Testis (tissue), 5 donors: ENCODE measurements at places on chromosomes 11 and 22. TPM values are rescaled to one million over a fixed set of nuclear protein-coding genes. Genes with fewer than 3 reads are reported as not detected.

DNA sequence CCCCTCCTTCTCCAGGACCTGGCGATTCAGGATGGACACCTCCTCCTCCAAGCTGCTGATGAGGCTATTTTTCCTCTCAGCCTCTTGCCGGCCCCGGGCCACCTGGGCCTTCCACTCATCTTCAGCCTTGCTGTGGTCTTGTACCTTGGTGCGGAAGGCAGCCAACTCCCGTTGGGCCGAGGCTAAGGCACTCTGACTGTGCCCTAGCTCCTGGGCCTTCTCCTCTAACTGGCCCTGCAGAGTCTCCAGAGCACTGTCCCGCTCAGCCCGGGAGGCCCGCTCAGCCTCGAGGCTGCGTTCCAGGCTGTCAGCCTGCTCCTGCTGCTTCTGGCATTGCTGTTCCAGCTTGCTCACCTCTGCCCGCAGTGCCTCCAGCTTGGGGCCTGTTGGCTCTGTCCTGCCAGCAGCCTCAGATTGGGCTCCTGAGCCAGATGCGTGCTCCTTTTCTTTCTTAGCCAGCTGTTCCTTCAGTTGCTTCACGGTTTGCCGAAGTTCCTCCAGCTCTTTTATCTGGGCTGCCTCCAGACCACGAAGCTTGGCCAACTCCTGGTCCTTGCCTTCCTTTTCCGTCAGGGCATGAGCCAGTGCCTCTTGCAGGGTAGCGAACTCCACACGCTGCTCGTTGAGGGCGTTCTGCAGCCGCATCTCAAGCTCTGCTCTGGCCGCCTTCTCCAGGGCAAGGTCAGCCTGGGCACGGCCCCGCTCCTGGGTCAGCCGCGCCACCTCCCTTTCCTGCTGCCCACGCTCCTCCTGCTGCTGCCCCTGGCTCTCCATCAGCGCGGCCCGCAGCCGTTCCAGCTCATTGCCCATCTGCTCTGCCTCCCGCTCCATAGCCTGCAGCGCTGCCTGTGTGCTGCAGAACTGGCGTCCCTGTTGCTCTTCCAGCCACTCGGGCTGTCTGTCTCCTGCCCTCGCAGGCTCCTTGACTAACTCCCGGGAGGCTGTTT, 15.3 kb downstream of the IL18BP start:
- DNase-seq = no peak

DNA sequence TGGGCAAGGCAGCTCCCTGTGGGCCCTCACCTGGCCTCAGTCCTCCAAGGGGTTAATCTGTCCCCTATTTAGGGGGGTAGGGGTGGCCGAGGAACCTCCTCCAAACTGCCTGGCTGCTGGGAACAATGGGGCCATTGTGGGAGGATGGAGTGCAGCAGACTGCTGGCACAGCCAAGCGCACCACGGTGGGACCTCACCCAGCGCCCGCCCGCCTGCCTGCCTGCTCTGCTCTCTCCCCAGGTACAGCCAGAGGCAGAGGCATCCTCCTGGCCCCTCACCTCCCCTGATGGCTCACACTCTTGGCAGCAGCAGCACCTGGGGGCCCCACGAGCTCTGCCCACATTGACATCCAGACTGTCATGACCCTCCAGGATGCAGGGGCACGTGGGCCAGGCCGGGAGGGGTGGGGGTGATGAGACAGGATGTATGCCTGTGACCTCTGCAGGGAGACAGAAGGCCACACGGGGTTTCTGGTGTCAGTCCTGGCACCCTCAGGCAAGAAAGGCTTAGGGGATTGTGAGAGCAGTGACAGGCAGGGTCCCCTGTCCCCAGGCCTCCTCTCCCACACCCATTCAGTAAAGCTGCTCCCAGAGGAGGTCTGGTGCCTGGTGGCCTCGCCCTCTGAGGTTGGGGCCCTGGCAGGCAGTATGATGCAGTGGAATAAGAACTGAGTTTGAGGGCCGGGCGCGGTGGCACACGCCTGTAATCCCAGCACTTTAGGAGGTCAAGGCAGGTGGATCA, 11.4 kb downstream of the BCL9L start:
- DNase-seq = peak; percentile 75

DNA sequence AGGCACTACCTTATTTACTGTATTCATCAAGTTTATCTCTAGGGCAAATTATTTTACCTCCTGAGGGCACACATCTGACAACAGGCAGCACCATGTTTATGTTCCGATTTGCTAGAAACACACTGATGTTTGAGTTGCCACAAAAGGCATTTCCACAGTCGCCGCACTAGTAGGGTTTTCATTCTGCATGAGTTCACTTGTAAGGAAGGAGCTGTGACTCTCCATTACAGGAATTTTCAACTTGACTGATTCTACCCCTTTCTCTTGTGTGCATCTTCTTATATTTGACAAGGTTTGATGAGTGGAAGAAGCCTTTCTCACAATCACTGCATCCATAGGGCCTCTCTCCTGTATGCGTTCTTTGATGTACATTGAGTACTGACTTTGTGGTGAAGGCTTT, 455.9 kb upstream of the CNTN5 start:
- no peak for DNase-seq

DNA sequence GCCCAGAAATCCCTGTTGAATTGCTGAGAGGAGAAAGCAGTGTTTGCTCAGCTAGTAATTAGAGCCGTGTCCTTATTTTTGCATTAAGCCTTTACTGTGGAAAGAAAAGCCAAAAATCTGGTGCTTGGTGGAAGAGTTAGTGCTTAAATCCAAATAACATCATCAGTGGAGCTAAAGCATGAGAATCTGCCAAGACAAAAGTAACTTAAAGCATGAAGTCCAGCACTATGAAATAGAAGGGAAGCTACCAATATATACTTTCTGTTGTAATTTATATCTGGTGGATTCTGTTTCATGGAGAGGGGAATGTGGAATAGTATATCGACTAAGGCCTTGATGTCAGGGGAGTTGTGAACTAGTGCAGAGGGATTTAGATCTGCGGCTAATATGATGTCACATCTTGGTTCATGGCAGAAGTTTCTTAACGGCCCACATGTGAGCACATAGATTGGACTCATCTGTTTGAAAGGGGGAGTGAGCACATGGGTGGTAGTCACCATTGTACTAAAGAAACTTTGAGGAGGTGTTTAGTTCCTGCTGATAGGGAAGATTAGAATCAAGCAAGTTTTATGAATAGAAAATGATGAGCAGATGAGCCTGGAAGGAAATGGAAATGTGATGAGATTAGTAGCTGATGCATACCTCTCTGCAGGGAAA, 224.4 kb upstream of the MTNR1B start:
- no peak for DNase-seq

- DNase-seq = peak; percentile 11
These were observed 61.6 kb downstream of the MORC2 start for GRCh38 chr22:30906946-30907345.

- no peak for DNase-seq
These were observed 34.1 kb downstream of the YPEL1 start for GRCh38 chr22:21701384-21701971.

GRCh38 chr22:45290410-45290936, 5.7 kb downstream of the UPK3A start:
- DNase-seq = no peak

Gene PLAAT4
- 9.8 TPM for total RNA-seq

Gene MB
- total RNA-seq = 0.93 TPM

Gene GLYATL1B
- not detected for total RNA-seq

Gene MLC1
- 1.3 TPM for total RNA-seq

Gene CCDC89
- total RNA-seq = 43.1 TPM

DNA sequence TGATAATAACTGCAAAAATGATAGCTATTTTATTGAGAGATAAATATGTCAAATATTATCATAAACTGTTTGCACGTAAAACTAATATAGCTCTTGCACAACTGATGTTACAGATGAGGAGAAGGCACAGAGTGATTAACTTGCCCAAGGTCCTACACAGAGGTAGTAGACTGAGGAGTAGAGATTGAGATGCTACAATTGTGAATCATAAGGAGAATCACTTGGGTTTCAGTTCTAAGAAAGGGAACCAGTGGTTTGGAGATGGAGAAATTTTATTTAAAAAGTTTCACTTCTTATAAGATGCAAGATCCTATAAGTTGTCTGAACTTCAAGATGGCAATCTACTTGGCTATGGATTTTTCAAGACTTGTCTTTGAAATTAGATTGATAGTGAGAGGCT, 224.8 kb upstream of the RAG2 start:
- no peak for DNase-seq

Gene PANX3
- not detected for total RNA-seq

Gene ELMOD1
- total RNA-seq = 11.1 TPM

DNA sequence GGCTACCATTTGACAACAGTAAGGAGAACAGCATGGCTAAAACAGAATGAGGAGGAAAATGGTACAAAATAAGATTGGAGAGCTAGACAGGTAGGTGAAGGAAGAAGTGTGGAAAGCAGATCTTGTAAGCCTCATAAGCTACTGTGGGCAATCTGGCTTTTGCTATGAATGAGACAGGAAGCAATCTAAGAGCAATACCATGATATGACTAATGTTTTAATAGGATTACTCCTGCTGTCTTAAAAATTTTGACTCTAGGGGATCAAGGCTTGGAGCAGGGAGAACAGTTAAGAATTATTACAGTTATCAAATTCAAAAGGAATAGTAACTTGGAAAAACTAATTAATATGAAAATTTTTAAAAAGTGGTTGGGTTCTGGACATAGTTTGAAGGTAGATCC, 1166.0 kb upstream of the CCDC90B start:
- no peak for DNase-seq

Gene GNG3
- total RNA-seq = 4.5 TPM

GRCh38 chr11:37370817-37371216, 772.8 kb upstream of the RAG2 start:
- no peak for DNase-seq

GRCh38 chr11:10502770-10503169, 38.2 kb downstream of the RNF141 start:
- DNase-seq = no peak

- peak; percentile 80 for DNase-seq
These were observed 17.0 kb downstream of the P2RY6 start for GRCh38 chr11:73288873-73289707.

- no peak for DNase-seq
These were observed 24.4 kb upstream of the A4GALT start for GRCh38 chr22:42745118-42745517.

GRCh38 chr11:84671325-84671999, 955.7 kb downstream of the DLG2 start:
- DNase-seq = no peak

DNA sequence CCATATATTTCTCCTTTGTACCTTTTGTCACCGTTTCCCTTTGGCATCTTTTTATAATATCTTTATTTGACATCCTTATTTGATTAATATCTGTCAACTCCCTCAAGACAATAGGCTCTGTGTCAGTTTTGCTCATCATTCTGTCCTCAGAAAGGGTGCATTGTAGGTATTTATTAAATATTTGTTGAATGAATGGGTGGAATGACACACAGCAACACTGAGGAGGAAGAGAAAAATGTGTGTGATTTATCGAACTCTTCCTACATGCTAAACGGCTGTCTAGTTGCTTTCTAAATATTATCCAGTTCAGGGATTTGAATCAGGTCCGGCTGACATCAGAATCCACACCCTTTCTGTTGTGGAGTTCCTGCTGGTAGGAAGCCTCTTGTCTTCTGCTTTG, 98.2 kb downstream of the NAV2 start:
- DNase-seq = no peak

DNA sequence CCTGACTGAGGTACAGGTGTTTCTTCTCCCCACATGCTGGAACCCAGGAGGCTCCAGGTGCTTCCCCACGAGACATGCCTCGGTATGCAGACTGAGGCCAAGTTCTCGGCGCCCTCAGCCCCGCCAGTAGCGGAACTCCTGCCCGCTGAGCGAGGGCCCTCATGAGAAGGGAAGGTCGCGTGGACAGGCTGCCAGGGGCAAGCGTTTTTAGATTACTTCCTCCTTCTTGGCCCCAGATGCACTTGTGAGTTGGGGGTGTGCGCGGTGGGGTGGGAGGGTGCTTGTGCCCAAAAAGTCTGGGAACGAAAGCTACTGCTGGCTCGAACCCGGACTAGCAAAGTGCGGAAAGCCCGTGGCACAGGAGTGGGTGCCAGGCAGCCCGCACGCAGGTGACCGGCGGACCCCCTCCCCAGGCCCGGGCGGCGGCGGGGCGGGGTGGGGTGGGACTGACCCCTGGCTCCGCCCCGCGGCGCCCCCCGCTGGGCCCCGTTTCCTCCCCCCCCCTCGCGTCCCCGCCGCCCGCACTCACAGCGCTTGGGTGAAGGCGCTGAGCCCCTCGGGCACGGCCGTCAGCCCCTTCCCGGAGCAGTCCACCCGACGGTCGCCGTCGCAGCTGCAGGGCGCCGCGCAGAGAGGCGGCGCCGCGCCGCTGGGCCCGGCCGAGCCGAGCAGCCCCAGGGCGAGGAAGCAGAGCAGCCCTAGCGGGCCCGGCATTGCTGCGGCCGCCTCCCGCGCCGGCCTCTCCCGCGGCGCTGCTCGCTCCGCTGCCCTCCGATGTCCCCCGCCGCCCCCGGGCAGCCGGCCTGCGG, 797 bp downstream of the LGR4 start:
- peak; percentile 32 for DNase-seq

GRCh38 chr11:3195251-3196160, 23.1 kb downstream of the MRGPRG start:
- DNase-seq = no peak

Gene SCGB2A2
- total RNA-seq = not detected

Gene LRP4
- total RNA-seq = 4.9 TPM

DNA sequence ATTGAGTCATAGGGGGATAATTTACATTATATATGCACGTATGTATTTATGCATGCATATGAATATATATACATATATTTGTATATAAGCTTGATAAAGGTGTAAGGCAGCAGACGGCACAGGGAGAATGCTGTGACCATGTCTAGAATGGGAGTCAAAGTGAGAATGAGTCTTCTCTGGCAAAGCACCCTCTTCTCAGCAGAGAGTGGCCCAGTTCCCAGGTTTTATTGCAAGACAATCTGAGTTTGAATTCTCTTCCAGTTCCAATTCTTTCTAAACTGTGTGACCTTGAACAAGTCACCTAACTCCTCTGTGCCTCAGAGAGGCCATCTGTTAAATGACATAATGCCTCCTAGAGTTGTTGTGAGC, 13.8 kb downstream of the EHF start:
- no peak for DNase-seq

- no peak for DNase-seq
These were observed 13.6 kb upstream of the RNH1 start for GRCh38 chr11:520428-521176.

Gene NRGN
- 5.5 TPM for total RNA-seq

DNA sequence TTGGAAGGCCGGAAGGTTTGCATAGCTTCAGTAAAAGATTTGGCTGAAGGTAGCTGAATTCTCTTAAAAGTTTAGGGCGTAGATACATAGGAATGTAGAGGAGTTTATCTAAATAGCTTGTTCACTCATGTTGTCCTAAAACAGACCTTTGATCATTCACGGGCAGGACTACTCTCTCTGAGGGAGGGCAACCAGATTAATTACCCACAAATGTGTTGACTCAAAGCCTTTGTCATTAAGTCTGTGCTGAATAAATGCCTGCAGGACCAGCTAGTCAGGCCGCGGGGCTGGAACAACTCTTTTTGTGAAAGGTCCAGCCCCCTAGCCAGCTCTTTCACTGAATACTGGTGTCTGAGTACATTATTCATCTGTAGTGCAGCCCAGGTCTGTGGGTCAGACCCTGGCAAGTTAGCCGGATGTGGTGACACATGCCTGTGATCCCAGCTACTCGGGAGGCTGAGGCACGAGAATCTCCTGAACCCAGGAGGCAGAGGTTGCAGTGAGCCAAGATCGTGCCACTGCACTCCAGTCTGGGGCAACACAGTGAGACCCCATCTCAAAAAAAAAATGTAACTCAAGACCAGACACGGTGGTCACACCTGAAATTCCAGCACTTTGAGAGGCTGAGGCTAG, 2.8 kb upstream of the FADD start:
- no peak for DNase-seq

Gene SYCE3
- total RNA-seq = 71.9 TPM
